ENCODE measurements at places on chromosomes 4 and X. TPM values are rescaled to one million over a fixed set of nuclear protein-coding genes. Genes with fewer than 3 reads are reported as not detected.

The BMP3 gene
- total RNA-seq = under 0.01 TPM

The SLC10A4 gene
- 0.25 TPM for total RNA-seq

The RTL3 gene
- not detected for total RNA-seq

The TMSB4X gene
- total RNA-seq = 9,171 TPM

The NXF2B gene
- not detected for total RNA-seq
